ENCODE measurements at places on chromosomes 5 and 9.

- no peak for DNase-seq
Observed at GRCh38 chr9:91777292-91777830, 172.7 kb downstream of the ROR2 start.

DNA sequence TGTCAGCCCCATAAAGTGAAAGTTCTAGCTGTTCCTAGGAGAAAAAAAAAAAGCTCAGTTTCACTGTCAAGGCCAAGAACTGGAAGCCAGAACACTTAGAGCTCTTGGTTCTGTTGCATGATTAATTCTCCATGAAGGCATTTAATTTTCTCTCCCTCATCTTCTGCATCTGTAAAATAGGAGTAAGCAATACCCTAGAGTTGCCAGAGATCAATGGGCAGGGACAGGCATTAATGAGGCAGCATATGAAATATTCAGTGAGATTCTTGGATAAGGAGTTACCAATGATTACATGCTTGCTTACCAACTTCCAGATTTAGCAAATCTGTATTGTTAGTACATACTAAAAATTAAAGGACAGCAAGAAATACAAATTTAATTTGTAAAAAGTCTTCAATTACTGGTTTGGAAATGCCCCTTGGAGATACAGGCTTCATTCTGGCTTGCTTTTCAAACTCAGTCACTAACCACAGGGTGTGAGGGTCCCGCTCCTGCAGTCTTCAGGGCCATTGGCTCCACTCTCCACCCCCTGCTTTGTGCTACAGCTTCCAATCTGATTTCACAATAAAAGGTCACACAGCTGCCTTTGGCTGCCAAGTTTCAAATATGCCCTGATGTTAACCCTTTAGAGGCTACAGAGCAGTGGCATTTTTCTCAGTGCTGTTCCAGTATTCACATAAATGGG, 624.6 kb downstream of the BNC2 start:
- DNase-seq = no peak

- no peak for DNase-seq
Observed at GRCh38 chr9:109118808-109119438, 824 bp downstream of the TMEM245 start.

GRCh38 chr5:67814569-67815311, 400.8 kb upstream of the PIK3R1 start:
- no peak for DNase-seq

DNA sequence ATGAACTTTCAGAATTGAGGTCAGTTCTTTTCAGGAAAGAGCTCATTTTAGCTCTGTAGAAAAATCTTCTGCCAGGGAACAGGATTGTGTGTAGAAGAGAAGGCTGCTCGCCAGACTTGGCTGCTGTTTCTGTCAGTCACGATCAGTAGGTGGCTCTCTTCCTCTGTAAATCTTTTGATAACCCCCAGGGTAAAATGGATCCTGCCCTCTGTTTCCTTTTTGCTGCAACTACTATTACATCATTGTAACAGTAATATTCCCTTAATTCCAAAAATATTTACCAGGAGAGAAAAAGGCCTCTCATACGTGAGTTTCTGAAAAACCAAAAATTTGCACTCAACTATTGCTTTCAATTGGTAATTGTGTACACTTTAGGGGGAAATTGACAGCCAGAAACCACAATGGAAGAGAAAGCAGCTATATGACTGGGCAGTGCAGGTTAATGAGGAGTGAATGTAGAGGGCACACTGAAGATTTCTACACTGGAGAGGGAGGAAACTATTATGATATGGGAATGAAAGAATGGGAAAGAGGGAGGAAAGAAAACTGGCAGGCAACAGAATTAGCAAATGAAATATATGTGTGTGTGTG, 12.3 kb downstream of the IFNA21 start:
- DNase-seq = peak; percentile 19

- peak; percentile 93 for DNase-seq
Observed at GRCh38 chr5:149497357-149497756, 53.9 kb downstream of the CSNK1A1 start.

- DNase-seq = no peak
Observed at GRCh38 chr5:76074487-76075065, 8.6 kb upstream of the SV2C start.

- no peak for DNase-seq
Observed at GRCh38 chr9:112868461-112868860, 22.2 kb downstream of the SLC46A2 start.

GRCh38 chr5:72194846-72195245, 87.6 kb downstream of the MAP1B start:
- DNase-seq = no peak

GRCh38 chr5:39020458-39020857, 53.7 kb downstream of the RICTOR start:
- no peak for DNase-seq

GRCh38 chr9:112520656-112521055, 34.0 kb downstream of the KIAA1958 start:
- peak; percentile 25 for DNase-seq

DNA sequence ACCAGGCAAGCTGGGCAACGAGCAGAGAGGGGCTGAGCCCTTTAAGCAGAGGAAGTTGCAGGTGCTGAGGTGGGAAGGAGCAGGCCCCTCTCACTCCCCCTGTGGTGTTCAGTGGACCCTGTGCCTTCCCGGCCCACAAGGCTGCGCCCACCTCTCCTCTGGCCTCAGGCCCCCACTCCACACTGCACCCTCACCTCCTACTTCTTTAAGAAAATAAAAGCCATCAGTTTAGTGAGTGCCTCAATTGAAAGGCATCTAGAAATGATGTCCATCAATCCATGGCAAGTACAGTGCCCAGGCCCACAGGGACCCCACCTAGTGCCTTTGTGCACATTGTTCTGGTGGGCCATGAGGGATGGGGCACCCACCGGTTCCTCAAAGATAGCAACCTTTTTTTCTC, 158.0 kb downstream of the PAX5 start:
- DNase-seq = no peak

DNA sequence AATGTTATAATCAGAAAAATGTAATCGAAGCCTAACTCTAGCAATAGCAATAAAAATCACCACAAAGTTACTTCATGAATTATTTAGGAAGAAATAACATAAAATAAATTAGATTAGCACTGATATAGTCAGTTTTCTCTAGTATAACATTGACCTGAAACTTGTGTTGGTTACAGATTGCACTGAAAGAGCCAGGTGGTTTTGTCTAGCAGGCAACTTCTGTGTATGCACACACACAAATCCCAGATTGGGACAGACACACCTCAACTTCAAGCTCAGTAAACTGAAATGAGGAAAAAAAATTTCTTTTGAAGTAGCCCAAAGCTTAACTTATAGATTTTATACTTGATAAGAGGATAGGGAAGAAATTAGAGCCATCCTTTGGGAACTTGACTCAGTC, 129.3 kb downstream of the EFNA5 start:
- no peak for DNase-seq

GRCh38 chr9:110282739-110283081, 26.4 kb upstream of the TXN start:
- no peak for DNase-seq

DNA sequence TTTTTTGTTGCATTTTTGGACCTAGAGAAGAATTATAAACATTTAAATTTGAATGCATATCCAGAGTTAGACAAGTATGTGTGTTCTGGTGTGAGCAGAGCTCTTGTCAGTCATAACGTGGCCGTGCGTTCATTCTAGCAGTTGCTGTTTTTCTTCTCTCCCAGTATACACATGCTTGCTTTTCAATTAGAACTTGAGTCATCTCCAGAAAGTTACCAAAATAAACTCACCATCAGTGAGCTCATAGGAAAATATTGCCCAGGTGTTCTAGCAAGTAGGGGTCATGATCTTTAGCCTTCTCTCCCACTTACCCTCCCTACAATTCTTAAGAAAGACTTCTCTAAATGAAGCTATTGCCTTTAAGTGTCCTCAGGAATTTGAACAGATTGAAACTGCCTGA, 247.5 kb upstream of the TUT7 start:
- no peak for DNase-seq

- no peak for DNase-seq
Observed at GRCh38 chr9:135478829-135479468, 633 bp upstream of the PPP1R26 start.

- no peak for DNase-seq
Observed at GRCh38 chr5:17356551-17356950, 139.1 kb downstream of the BASP1 start.

- no peak for DNase-seq
Observed at GRCh38 chr9:120191141-120191540, 388.8 kb downstream of the CDK5RAP2 start.

GRCh38 chr5:14172149-14172795, 29.1 kb downstream of the TRIO start:
- DNase-seq = no peak

DNA sequence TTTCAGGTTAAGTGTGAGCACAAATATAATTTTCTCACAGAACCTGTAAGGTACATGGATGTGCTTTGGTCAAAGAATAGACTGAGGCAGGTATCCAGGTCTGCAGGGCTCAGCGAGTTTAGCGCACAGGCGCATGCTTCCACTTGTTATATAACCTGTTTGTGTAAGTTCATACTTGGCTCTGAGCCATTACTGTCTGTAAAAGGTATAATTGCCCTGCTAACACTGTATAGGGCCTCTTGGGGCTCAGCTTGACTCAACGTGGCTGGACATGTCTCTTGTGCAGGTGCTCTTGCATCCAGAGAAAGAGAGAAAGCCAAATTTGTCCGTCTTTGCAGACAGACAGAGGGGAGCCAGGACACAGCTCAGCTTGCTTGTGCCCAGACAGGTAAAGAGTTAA, 759.6 kb downstream of the MTRR start:
- DNase-seq = no peak

GRCh38 chr5:37932450-37932849, 92.6 kb upstream of the GDNF start:
- DNase-seq = no peak

DNA sequence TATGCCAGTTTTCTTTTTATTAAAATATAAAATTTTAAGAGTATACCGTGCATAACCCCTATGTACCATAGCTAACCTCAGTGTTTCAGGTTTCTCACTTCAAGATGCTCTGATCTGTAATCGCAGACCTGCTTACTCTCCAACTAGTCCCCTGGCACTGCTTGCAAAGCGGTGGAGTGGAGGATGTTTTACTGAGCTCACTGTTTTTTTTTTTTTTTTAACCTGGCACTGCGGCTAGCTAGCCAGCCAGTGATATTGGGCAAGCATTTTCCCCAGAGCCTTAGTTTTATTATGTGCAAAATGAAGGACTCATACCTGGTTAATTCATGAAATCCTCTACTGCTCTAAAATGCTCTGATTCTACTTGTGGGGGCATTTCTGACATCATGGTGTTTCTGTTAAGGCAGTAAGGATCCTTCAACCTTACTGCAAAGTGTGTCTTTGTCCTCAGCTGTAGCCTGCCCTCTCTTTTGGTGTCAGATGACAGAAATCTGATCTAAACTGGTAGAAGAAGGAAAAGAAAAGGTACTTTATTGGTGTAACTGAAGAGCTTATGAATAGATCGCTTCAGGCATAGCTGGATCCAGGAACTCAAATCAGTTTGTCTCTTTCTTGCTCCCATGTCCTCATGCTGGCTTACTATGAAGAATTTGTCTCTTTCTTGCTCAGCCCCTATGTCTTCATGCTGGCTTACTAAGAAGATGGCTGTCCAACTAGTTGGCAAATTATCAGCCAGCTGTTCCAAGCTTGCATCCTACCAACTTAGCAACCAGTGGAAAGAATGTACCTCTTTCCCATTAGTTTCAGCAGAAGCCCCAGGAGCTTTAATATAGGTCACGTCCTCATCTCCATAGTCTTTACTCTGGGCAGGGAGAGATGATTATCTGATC, 59.8 kb downstream of the DOCK2 start:
- DNase-seq = no peak

- DNase-seq = peak; percentile 22
Observed at GRCh38 chr5:119273391-119273839, 82.4 kb upstream of the TNFAIP8 start.

GRCh38 chr5:149344151-149344550, 1.1 kb upstream of the GRPEL2 start:
- no peak for DNase-seq

- peak; percentile 8 for DNase-seq
Observed at GRCh38 chr5:30401479-30402058, 791.9 kb upstream of the CDH6 start.

- no peak for DNase-seq
Observed at GRCh38 chr5:140568443-140569063, 3.9 kb downstream of the SLC35A4 start.

GRCh38 chr5:163306421-163306820, 131.0 kb upstream of the CCNG1 start:
- no peak for DNase-seq

DNA sequence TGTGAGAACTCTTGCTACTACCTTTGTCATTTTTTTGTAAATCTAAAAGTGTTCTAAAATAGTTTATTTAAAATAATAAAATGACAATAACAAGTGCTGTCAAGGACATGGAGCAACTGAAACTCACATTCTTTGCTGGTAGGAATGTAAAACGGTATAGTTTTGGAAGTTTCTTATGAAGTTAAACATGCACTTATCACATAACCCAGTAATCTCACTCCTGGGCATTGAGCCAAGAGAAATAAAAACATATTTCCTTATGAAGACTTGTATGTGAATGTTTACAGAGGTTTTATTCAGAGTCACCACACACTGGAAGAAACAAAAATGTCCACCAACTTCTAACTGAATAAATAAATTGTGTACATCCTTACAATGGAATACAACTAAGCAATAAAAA, 46.0 kb upstream of the COL15A1 start:
- DNase-seq = no peak

DNA sequence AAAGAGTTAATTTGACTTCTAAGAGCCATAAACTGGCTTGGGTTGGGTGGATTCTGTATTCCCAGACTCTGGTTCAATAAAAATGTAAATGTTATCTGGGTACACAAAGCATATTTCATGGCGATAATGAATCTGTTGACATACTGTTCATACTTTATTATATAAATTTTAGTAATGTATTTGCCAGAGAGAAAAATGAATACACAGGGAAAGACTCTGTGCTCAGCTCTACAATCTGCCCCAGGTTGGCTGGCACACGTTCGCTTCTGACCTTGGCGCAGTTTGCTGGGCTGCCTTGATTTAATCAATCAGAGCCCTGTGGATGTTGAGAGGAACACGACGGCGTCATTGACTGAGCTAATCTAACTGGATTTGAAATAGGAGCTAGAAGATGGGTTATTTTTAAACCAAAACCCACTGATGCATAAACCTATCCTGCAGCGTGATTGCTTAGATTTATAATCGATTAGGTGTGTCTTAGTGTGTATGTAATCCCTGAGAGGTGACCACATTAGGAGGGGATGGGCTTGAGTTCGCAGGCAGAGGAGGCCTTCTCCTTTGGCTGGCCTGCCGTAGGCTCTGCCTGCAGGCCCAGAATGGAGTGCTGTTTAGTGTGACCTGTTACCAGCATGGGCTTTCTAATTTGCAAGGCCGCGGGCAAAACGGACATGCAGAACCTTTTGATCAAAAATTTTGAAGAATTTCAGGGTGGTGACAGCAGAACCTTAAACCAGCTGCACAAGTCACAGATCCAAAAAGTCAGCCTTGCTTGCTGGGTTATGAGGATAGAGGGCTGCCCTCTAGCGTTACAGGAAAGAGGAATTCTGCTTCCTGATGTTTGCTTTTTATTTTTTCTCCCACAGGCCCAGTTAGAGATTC, 3.9 kb upstream of the ADCY2 start:
- DNase-seq = no peak

DNA sequence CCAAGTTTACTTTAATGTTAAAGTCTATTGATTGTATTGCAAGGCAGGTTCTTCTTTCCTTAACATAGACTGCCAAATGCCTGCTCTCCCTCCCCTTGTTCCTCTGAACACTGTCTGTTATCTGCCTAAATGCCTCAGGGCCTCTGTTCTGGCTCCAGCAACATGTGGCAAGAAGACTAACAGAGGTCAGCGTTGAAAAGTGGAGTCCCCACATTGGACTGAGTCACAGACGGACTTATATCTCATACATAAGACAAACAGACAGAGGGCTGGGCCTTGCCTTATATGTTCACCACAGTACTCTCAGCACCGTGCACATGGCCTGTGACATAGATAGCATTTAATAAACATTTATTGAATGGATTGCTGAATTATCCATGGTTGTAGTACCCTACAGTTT, 91.4 kb downstream of the TSSK1B start:
- no peak for DNase-seq
